Activated CD4-positive, alpha-beta T cell treated with anti-CD3 and anti-CD28 coated beads, Interleukin-2, amount 50 U/mL, for 16 hours (primary cell): ENCODE measurements at places on chromosomes 11 and 22.
A peak's percentile ranks its signal among the peaks of the same experiment; 100 is the strongest.

GRCh38 chr11:16603890-16604793, 134.3 kb upstream of the C11orf58 start:
- no peak for DNase-seq

- peak; percentile 28 for DNase-seq
These were observed 71.3 kb downstream of the ETS1 start for GRCh38 chr11:128515826-128516778.

DNA sequence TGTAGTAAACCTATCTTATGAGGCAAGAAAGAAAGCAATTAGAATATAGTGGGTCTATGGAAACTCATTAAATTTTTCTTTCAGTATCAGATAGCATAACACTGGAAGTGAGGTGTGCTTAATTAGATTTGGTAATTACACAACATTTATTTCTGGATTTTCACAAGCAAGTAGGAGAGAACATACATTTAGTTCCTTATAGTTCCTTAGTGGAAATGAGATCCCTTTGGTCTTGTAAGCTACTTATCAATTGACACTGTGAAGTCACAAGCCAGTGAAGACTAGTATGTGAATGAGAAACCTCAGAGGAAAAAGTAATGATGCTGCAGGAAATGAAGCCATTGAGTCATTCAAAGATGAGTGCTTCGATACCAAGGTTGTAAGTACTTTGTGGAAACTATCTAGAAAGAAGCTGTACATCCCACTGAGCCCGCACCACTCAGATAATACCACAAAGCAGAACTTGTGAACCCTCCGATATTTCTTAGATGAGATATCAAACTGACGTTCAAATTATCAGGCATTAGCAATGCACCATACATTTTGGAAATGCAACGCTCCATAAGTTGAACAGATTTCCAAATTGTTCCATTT, 53.5 kb downstream of the ENTHD1 start:
- DNase-seq: peak; percentile 85

DNA sequence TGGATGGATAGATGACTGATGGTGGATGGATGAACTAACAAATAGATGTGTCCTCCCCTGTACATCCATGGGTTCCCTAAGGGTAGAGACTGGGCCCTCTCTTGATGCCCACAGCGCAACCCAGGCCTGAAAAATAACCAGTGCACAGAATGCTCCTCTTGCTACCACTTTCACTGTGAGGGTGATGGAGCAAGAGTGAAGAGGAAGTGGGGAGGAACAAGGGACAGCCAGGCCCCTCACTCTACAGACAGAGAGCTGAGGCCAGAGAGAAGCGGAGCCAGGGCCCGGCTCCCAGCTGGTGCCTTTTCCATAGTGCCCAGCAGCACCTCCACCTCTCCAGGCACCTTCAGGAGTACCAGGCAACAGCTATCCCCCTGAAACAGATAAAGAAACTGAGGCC, 67.7 kb downstream of the THAP12 start:
- no peak for DNase-seq

- DNase-seq: no peak
These were observed 4.5 kb downstream of the FXYD2 start for GRCh38 chr11:117820071-117820470.

- no peak for DNase-seq
These were observed 640.2 kb downstream of the LRRC4C start for GRCh38 chr11:40819230-40819629.

DNA sequence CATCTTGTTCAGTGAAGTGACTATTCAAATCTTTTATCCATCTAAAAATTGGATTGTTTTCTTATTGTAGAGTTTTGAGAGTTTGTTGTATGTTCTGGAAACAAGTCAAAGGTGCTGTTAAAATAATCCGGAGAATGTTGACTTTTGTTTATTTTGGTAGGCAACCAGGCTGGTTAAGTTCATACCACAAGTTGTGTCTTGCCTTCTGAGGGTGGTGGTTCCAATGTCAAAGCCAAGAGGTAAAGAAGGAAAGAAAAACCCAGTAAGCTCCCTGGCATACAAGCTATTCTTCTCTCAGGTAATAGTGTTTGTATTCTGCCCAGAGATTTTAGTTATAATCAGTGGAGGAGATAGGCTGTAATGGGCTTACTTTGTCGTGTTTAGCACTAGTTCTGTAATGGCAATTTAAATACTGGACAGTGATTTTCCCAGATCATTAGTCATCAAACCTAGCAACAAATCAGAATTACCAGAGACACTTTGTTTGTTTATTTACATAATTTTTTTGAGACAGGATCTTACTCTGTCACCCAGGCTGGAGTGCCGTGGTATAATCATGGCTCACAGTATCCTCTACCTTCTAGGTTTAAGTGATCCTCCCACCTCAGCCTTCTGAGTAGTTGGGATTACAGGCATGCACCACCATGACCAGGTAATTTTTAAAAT, 15.1 kb upstream of the CSRP3 start:
- no peak for DNase-seq

DNA sequence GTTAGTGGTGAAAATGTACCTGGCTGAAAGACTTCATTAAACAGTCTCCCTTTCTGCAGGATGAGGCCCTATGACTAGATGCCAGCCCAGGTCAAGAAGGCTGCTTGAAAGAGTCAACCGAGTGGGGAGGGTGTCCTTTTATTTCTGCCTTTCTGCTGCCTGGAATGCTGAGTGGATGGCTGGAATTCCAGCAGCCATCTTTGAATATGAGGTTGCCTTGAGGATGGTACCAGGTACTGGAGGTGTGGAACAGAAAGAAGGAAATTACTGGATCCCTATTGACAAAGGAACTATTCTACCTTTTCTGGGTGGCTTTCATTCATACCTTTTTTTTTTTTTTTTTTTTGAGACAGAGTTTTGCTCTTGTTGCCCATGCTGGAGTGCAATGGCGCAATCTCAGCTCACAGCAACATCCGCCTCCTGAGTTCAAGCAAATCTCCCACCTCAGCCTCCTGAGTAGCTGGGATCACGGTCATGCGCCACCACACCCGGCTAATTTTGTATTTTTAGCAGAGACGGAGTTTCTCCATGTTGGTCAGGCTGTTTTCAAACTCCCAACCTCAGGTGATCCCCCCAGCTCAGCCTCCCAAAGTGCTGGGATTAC, 107.3 kb downstream of the RPS6KA4 start:
- no peak for DNase-seq

DNA sequence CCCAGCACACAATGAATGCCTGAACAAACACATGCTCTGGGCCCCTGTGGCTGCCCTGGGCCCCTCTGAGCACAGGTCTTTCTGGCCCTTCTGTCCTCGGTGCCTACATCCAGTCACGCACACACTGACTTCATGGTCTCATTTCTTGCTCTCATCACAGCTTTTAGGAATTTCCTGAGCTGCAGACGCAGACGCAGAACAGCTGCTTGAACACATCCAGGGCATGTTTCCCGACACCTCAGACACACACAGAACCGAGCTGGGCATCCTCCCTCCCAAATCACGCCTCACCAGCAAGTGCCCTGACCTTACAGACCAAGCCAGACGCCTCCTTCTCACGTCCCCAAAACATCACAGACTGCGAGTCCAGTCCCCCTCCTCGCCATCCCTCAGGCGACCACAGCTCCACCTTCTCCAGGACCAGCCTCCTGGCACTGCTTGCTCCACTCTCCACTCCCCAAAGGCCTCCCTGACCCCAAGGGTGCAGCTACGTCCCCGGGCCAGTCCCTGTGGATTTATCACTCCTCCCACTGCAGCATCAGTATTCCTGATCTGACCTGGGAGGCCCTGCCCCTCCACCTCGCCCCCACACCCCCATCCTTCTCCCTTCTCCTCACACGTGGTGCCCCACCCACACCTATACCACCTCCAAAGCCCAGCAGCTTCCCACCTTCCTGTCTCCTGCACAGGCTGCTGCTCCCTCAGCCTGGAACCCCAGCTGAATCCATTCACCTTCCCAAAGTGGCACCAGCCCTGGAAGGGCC, 12.9 kb downstream of the SIRT3 start:
- no peak for DNase-seq

DNA sequence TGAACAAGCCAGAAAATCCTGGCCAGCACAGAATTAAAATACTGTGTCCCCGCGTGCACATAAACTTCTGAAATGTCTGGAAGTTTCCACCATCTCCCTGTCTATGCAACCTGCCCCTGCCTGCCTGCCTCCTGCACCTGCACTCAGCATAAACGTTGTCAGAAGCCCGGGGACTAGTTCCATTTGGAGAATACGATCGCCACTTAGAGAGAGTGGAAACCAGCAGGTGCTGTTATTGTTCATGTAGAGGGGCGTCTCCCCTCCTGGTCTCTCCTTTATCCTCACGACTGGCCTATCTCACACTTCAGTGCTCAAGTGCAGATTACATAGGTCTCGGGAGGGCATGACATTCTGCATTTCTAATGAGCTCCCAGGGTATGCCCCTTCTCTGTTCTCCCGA, 35.6 kb downstream of the MPPED1 start:
- no peak for DNase-seq

DNA sequence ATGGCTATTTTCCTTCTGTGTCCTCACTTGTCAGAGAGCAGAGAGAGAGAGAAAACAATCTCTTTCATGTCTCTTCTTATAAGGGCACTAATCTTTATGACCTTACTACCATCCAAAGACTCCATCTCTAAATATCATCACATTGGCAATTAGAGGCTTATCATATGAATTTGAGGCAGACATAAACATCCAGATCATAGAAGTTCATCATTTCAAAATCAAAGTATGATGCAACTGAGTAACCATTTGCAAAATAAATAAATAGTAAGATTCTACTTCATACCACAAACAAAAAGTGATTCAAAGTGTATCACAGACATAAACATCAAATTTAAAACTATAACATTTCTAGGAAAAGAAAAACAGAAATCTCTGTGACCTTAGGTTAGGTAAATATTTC, 504.7 kb upstream of the ARHGAP42 start:
- no peak for DNase-seq

GRCh38 chr11:67576735-67577475, 6.7 kb upstream of the GSTP1 start:
- no peak for DNase-seq

DNA sequence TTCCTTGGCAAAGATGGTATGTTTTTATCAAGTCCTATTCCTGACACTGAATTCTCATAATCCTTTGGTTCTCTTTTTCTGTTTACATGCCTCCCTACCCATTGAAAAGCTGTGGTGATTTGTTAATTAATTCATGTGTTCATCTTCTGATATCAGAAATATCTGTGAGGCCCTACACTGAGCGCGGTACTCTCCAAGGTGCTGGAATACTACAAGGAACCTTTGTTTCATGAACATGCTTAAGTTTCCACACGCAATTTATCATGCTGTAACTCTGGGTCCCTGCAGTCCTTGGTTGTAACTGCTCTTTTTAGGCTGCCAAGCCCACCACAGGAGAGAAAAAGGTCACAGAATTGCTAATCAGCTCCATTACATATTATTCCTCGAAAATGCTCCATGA, 331.8 kb downstream of the FAT3 start:
- no peak for DNase-seq

DNA sequence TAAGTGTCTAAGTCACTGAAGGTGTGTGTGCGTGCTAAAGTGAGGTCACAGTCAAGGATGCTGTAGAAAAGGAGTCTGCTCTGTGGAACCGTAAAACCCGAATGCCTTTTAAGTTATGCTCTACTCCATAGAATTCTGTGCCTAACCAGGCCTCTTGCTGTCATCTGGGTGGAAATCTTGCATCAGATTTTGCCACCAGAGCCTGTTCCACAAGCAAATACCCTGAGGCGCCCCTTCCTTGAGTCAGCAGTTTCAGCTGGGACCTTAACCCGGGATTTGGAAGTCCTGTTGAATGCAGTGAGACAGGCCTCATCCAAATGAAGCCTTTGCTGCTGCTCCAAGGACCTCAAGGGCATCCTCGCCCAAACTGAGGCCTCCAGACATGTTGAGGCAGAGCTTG, 109.8 kb downstream of the WNT11 start:
- no peak for DNase-seq

GRCh38 chr11:115168229-115168671, 336.0 kb downstream of the CADM1 start:
- DNase-seq: no peak

GRCh38 chr11:28836285-28837081, 728.3 kb downstream of the METTL15 start:
- no peak for DNase-seq

DNA sequence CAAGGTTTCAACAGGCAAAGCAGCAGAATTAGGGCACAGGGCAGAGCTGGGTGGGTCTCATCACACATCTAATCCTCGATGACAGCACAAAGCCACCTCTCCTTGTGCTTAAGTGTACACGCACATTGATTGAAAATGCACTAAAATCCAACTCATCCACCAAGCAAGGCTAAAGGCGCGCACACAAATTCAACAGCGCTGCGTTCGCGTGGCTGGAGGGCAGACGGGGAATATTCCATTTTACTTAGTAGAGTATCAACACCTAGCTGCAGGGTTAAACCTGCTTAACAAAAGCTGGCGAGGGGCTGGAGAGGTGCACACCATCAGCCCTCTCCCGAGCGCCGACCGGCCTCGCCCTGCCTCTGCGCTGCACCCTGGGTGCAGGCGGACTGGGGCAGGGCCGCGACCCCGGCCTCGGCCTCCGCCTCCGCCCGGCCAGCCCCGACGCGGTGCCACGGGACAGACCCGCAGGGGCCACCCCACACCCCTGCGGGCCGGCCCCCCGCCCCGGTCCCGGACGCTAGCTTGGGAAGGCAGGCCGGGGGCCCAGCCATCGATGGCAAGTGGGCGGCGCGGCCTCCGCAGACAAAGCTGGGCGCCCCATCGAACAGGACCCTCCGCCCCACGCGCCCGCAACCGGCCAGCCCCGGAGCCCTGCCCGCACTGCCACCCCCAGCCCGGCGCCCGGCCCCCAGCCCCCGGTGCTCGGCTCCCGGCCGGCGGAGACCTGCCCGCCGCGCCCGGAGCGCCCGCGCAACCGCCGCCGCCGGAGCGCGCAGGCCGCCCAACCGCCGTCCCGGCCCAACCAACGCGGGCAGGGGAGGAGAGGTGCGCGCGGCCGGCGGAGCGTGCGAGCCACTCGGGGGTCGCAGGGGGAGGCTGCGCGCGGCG, 929 bp downstream of the PRDM10 start:
- peak; percentile 30 for DNase-seq

GRCh38 chr22:20563941-20564371, 56.5 kb downstream of the MED15 start:
- no peak for DNase-seq

DNA sequence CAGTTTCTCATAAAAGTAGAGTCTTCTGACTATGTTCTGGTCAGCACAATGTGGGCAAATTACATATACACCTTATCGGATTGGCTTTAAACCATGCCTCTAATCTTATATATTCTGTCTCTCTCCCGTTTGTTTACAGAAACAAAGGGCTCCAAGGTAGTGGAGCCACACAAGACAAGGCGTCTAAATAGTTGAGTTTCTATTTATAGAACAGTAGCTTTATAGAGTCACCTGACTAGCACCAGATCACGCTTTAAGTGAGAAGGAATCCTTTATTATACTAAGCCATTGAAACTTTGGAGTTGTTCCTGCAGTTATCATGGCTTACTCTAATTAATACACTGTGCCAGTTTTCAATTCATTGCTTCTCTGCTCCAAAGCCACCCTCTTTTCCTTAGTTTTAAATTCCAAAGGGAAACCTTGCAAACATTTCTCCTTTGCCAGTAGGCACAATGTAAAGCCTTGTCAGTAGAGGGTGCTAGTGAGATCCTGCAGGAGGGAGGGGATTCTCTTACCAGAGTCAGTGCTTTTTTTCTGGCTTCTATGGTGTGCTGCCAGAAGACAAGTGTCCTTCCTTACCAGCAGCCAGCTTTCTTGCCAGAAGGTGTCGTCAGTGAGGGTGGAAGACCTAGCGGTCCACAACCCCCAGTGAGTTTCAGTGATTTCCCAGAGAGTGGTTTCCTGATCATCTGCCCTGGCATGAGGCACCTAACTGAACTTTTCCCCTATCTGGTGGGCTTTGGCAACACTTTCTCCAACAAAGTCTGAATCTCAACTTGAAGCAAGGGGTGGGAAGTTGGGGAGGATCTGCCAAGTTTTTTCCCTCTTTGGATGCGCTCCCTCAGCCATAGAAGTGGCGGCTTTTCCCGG, 71.7 kb downstream of the RAB38 start:
- DNase-seq: peak; percentile 67
